GM10248 (cell line): ENCODE measurements at places on chromosomes 5 and 9.
A peak's percentile ranks its signal among the peaks of the same experiment; 100 is the strongest.

DNA sequence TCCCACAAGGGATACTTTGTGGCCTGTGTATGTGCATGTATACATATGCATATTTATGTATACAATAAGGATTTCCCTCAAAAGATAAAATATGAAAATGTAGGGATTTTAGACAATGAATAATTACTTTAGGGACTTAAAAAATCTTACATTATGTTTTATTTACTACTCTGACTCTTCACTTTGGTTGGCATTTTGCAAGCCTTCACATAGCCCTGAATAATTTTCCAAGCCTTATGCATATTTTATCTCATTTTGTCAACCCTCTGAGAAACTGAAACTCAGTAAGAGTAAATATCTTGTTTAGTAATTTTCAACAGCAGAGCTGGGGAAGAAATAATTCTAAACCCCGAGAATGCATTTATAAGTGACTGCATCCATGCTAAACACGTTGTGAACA, 153.0 kb upstream of the SLC24A2 start:
- no peak for DNase-seq

GRCh38 chr9:120909904-120910303, 16.7 kb downstream of the TRAF1 start:
- DNase-seq, result no peak

- DNase-seq, result no peak
Measured at GRCh38 chr5:107501965-107502675, 168.6 kb downstream of the EFNA5 start.

DNA sequence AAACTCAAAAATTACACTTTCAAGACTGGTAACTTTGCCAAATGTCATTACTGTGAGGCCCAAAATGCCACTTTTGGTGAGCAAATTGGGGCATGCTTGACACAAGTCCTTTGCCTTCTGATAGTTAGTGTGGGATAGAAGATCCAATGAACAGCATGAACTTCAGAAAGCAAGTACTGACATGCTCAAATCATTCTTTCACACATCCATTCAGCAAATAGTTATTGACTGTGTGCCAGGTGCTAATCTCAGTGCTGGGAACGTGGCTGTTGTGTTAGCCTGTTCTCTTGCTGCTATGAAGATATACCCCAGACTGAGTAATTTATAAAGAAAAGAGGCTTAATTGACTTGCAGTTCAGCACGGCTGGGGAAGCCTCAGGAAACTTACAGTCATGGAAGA, 247.0 kb downstream of the CHSY3 start:
- no peak for DNase-seq

GRCh38 chr5:91293131-91293530, 90.0 kb downstream of the ARRDC3 start:
- no peak for DNase-seq

DNA sequence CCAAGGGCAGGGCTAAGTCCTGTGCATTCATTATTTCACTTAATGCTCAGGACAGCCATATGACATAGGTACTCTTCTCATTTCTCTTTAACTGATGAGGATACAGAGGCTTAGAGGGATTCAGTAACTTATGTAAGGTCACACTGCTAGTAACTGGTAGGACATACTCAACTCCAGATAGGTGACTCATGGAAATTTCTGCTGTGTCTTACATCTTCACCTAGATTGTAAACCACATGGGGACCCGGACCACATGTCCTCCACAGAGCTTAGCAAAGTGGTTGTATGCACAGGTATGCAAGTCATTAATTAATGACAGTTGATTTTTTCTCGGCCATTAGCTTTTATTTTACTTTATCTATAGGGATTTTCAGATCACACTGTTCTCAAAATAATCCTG, 29.3 kb downstream of the SLC1A1 start:
- DNase-seq, result no peak

DNA sequence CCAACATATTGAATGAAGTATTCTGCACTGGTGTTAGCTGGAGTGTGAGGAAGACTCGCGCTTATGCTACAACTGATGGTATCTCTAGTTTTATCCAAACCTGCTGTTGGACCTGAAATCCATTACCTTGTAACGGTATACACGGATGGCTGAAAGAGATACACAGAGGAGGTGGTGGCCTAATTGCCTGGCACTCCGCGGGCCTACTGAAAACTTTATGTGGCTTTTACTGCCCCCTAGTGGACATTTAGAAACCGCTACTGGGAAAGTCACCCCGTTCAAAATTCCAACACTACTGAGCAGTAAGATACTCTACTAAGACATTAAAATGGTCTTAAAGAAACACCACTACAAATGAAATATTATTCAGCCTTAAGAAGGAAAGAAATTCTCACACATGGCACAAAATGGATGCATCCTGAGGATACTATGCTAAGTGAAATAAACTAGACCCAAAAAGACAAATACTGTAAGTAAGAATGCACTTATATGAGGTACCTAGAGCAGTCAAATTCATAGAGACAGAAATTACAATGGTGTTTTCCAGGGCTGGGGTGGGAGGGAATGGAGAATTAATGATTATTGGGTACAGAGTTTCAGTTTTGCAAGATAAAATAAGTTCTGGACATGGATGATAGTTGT, 100.4 kb downstream of the TTLL11 start:
- DNase-seq, result peak; percentile 70

DNA sequence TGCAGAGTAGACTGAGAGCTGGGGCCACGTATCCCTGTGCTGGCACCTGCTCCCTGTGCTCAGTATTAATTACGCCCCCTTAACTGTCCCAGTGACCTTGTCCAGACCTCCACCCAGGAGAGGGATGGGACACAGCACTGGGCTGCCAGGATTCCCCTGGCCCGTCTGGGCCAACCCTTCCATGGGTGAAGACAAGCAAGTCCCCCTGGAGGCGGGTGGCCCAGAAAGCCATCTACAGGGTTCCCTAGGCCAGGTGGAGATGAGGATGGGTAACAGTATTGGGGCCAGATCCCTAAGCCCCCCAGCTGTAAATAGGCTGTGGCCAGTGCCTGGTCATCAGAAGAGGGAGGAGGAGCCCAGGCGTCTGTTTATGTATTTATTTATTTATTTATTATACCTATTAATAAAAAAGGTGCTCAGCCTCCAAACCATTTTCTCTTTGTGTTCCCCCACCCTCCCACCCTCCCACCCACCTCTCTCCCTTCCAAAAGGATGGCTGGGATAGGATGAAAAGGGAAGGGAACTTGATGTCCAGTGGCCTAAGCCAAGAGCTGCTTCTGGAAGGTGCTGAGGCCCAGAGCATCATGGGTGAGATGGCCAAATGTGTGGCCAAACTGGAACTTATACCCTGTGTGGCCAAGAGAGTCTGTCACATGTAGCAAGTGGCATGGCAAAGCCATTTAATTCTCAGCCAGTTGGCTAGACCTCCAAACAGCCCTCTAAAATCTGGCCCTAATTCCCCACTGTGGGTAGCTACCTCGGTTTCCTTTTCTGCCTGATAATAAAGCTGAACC, 43.4 kb upstream of the TESK1 start:
- DNase-seq, result no peak

GRCh38 chr9:129027685-129028191, 393 bp downstream of the SH3GLB2 start:
- DNase-seq, result no peak

GRCh38 chr5:569358-569867, 42.7 kb upstream of the CEP72 start:
- no peak for DNase-seq

- no peak for DNase-seq
Measured at GRCh38 chr9:38435521-38435920, 11.3 kb upstream of the IGFBPL1 start.

DNA sequence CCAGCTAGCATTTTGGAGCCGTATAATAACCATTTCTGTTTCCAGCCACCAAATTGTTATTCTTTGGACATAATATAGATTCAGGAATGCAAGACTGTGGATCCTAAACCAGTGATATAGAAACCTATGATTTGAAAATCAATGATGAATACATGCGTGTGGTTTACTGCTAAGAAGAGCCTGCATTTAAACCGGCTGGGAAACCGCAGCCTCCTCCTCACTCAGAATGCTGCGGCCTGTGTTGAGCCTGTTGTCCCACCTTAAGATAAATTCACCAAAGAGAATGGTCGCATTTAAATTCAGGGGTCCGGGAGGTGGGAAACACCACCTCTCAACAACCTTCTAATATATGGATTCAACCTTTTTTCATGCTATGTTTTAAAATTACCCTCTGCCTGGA, 148.0 kb downstream of the MEF2C start:
- no peak for DNase-seq

- DNase-seq, result no peak
Measured at GRCh38 chr9:118009614-118010013, 305.4 kb downstream of the TLR4 start.

DNA sequence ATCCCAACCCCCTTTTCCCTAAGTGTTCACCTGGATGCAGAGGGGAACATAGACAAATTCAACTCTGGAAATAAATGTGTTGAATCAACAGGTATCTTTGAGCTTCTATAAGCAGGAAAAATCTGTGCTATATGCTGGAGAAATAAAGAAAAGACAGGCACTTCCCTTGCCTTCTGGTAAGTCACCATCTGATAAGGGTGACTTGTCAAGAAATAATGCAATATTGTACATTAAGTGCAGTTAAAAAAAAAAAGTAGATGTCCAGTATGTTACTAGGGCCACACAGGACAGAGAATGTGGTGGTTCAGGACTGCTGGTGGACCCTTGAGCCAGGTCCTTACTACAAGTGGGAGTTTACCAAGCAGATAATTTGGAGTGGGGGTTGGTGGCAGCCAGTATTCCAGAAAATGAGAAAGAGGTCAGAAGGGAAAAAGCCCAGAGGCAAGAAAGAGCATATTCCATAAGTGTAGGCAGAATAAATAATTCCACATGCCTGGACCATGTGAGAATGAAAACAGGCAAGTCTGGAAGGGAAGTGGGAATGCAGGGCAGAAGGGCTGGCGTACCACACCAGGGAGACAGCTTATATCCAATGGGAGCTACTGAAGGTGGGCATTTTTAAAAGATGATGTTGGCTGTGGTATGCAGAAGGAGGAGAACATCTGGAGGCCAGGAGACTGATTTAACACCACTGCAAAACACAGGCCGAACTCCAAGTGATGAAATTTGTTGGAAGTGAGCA, 209.9 kb downstream of the SEMA5A start:
- DNase-seq, result no peak

DNA sequence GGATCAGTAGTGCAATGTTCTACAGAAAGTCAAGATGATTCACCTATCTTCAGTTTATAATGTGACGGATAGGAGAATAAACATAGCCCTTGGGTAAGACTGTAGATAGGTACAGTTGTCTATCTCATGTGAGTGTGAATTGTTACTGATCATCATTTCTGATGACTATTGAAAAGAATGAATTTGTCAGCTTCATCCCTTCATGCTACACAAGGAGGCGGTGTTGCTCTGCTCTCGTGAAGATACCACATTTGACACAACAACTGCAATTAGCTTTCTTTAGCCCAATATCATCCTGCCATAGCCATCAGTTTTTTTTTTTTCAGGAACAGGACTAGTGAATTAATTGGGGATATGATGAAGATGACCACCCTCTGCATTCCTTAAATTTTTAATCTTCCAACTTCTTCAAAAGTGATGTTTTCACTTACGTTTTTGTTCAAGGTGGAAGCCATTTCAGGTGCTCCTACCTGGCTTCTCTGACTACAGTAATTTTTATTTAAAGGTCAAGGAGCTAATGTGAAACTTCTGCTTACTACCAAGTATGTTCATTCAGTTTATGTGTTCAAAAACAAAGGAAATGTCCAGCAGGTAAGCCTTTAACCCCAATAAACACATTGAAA, 152.9 kb upstream of the MOCS2 start:
- DNase-seq, result no peak
